ENCODE measurements at places on chromosomes 5 and 9. TPM values are rescaled to one million over a fixed set of nuclear protein-coding genes. Genes with fewer than 3 reads are reported as not detected.

ANKRD34B gene
- total RNA-seq: not detected

TAF11L7 gene
- not detected for total RNA-seq

CNTNAP3B gene
- 0.76 TPM for total RNA-seq

FIBCD1 gene
- not detected for total RNA-seq

INSL4 gene
- total RNA-seq: not detected

HSD17B4 gene
- total RNA-seq: 128 TPM

MCTP1 gene
- total RNA-seq: 1.6 TPM
